SK-MEL-5 (cell line): ENCODE measurements at places on chromosomes 2 and 18. TPM values are rescaled to one million over a fixed set of nuclear protein-coding genes. Genes with fewer than 3 reads are reported as not detected.

GRCh38 chr18:60905699-60906098 is 427.5 kb upstream of the CDH20 start:
- DNase-seq = no peak

- DNase-seq = no peak
Observed at GRCh38 chr2:9189901-9190300, 16.7 kb upstream of the ASAP2 start.

GRCh38 chr2:163493359-163494298 is 242.2 kb downstream of the FIGN start:
- DNase-seq = no peak

- DNase-seq = no peak
Observed at GRCh38 chr2:151374436-151374835, 17.0 kb downstream of the TNFAIP6 start.

- peak; percentile 69 for DNase-seq
Observed at GRCh38 chr18:45384137-45384961, 230.9 kb upstream of the SLC14A2 start.

DNA sequence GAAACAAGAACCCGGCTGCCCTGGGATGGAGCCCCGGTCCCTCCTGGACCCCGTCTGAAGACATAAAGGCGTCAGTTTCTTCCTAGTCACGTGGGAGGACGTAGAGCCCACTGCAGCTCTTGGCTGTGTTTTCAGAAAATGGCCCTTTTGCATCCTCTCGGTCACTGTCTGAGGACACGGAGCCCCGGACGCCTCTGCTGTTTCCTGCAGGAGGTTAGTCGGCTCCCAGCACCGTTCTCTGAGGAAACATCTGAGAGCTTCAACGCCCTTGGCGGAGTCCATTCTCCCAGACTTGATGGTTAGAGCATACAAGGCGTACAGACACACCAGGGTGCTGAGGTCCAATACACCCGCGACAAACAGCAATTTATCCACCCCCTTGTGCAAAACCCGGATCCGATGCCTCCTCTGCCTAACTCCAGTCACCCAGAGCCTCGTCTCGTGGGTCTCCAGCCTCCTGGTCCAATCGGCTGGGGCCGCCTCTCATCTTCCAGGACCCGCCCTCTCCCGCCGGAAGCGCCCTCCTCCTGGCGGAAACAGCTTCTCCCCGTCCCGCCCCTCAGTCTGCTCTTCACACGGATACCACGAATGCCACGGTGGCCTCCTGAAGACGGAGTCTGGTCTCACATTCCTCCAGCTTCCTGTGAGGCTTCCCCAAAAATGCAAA is 119.4 kb downstream of the TMEM18 start:
- no peak for DNase-seq

GRCh38 chr18:25283781-25284180 is 68.2 kb downstream of the ZNF521 start:
- no peak for DNase-seq

- DNase-seq = no peak
Observed at GRCh38 chr2:234344012-234344411, 152.9 kb downstream of the ARL4C start.

DNA sequence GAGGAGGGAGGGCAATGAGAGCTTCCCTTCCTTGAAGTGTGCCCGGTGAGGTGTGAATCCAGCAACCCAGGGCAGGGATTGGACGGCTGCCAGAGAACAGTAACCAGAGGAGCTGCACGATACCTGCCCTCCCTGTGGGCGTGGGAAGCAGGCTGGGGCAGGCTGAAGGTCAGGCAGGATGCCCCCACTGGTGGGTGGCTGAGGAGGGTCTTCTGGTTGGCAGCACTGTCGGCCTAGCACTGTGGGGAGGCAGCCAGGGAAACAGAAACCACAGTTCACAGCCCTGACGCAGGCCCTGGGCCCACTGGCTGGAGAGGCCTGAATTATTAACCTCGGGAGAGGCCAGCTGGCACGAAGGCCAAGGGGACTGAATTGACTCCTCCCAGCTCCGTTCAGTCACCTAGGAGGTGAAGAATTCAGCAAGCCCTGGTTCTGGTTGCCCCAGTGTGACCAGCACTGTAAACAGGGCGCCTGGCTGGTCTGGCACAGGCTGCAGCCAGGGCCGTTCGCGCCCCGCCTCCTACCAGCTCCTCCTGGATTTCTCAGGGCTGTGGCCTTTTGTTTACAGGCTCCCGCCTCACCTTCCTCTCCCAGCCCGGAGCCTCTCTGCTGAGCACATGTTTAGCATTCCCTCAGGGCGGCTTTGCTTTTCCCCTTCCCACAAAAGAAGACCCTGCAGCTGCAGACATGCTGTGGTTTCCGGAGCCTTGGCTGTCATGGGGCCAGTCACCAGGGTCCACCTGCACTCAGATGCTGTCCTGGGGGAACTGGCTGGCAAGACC is 97.8 kb downstream of the B3GNT2 start:
- no peak for DNase-seq

The SLC35G4 gene
- not detected in 2 replicates for total RNA-seq

The MOCOS gene
- total RNA-seq = 30.0 and 50.8 TPM in 2 replicates

The GPR17 gene
- not detected in 2 replicates for total RNA-seq

The ERMN gene
- not detected in 2 replicates for total RNA-seq

The NDC80 gene
- 27.7 and 28.5 TPM in 2 replicates for total RNA-seq
